ENCODE measurements at places on chromosomes 16 and 17.

- no peak for DNase-seq
These were observed 655 bp downstream of the HIRIP3 start for GRCh38 chr16:29994600-29995323.

DNA sequence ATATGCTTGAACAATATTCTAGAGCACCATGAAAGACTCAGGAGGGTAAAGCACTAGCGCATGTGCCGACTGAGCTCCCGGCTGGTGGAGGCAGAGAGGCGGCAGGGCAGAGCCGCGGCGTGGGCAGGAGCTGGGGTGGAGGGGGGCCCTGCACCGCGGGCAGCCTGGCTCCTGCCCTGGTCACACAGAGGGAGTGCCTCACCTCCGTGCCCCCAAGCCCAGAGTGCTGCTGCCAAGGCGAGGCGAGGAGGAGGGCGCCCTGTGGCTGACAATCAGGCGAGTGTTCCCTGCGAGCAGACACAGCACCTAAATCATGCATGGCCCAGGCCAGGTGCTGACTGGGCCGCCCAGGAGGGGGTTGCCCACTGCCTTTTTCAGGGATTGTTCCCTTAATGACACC is 105.8 kb upstream of the TNRC6C start:
- DNase-seq, result no peak

DNA sequence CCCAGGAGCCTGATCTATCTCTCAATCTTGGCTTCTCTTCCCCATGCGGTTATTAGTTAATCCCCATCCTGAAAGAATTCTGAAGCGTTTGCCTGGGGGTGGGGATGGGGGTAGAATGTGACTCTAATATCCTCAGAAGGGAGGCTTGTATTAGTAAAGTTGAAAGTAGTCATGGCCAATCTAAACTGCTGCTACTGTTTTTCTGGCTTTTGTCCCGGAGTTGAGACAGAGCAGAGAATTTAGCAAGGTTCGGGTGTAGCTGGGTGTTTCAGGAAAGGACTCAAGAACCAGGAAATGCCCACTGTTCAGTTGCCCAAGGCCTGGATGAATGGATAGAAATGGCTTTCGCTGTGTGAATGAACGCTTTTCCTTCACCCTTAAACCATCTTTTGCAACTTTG is 17.6 kb upstream of the ITGAM start:
- DNase-seq, result no peak

- no peak for DNase-seq
These were observed 9.1 kb downstream of the ABCC12 start for GRCh38 chr16:48146710-48147109.

DNA sequence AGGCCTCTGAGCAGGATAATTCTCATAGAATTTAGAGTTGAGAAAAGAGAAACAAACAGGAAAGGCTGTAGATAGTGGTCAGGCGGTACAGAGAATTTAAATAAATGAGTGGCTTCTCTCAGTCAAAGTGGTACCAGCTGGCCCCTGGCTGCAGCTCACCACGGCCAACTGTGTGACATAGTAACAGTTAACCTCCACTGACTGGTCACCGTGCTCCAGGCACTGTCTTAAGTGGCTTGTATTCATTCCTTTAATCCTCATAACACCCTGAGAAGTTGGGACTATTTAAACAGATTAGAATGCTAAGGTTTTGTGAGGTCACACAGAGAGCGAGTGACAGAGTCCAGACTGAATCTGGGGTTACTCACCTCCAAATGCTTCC is 108.9 kb downstream of the GNAO1 start:
- DNase-seq, result no peak

DNA sequence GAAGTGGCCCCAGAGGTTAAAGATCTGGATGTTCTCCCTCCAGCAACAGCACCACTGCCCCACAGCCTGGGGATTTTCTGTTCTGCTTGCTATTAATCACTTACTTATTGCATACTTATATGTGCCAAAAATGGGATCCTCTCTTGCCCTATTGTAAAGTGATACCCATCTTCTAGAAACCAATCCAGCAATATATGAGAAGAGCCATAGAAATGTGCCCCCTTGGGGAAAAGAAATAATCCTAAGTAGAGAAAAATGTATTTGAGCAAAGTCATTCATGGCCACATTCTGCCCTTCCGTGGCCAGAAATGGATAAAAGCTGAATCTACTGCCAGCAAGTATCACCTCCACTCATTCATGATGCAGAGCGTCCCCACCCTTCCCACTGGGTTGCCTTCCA is 20.9 kb downstream of the SOST start:
- DNase-seq, result no peak

DNA sequence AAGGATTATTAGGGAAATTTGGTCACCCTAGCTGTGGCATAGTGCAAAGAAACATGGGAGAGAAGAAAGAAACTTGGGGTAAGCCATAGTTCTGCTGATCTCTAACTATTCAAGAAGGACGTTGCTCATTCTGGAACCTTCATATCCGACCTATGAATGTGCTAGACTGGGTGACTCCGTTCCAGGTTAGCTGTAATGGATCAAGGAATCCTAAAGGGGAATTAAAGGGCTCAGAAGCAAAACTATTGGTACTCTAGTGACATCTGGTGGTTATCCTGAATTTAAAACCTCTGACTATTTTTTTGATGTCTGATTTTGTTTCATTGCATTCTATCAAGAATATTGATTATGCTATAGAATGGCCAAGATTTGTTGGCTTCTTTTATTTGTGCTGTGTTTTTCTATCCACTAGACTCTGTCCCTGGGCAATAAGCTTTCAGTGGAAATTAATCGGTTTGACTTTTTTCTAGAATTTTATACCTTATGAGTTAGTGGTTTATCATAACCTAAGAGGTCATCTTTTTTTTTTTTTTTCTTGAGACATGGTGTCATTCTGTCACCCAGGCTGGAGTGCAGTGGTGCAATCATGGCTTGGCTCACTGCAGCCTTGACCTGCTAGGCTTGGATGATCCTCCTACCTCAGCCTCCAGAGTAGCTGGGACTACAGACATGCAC is 19.5 kb downstream of the PCTP start:
- peak; percentile 43 for DNase-seq

GRCh38 chr17:6435968-6436367 is 1.0 kb upstream of the AIPL1 start:
- peak; percentile 46 for DNase-seq

DNA sequence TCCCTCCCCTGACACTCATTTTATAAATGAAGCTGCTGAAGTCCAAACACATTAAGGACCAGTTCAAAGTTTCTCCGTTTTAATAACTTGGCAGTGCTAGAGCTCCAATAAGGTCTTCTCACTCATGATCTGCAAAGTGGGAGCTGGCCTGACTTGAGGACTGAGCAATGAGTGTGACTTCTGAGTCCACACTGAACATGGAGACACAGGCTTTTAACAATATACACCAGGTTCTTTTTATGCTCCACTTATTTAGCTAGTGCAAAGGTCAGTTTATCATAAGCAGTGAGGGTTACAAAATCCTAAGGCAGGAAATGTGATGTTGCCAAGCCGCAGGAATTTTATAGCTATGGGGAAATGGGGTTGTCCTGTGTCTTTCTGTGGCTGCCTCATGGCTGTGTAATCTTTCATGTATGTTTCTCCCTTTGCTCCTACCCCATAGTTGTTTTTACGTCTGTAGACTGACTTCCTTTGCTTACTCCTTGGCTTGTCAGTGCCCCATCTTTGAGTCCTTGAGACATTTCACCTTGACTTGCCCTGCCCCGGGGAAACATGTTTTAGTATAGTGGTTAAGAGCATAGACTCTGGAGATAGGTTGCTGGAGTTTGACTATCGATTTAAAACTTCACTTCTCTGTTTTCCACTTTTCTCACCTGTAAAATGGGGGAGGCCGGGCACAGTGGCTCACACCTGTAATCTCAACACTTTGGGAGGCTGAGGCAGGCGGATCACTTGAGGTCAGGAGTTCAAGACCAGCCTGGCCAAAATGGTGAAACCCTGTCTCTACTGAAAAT is 12.2 kb upstream of the MMD start:
- DNase-seq, result no peak

GRCh38 chr17:49198211-49198610 is 12.2 kb downstream of the GNGT2 start:
- no peak for DNase-seq

DNA sequence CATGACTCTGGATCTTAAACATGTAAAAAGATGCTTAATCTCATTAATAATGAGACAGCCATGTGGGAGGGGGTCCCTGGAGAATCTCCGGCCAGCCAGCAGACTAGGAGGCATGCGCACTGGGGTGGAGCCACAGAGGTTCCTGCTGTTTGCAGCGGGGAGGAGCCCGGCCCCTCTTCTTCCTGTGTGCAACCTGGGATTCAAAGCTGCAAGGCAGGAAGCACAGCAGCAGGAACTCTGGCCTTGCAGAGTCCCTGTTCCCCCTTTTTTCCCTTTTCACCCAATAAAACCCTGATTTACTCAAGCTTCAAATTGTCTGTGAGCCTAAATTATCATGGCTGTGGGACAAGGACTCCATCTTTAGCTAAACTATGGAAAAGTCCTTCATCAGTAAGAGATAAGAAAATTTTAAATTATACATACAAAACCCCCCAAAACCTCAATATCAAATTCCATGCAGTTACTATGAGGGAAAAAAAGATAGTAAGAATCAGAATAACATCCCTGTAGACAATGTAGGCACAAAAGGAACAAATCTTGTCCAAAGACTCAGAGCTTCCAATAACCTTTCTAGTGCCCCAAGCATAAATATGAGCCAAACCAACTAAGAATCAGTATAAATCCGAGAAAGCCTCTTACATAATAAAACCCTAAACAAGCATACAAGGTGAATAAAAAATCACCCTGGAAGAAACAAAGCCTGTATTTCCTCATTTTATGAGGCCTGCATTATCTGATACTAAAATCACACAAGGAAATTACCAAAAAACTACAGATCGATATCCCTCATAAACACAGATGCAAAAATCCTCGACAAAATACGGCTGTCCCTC is 12.1 kb downstream of the CFDP1 start:
- no peak for DNase-seq

DNA sequence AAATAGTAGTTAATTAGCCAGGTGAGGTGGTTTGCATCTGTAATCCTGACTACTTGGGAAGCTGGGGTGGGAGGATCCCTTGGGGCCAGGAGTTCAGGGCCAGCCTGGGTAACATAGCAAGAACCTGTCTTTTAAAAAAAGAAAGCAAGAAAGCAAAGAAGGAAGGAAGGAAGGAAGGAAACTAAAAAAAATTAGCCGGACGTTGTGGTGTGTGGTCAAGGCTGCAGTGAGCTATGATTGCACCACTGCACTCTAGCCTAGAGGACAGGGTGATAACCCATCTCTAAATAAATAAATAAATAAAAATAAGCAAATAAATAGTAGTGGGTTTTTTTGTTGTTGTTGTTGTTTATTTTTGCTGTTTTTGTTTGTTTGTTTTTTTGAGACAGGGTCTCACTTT is 39.3 kb upstream of the MAP2K6 start:
- DNase-seq, result no peak

GRCh38 chr16:53945996-53946395 is 242.0 kb downstream of the FTO start:
- peak; percentile 8 for DNase-seq

- DNase-seq, result no peak
These were observed 210.6 kb upstream of the KCNJ16 start for GRCh38 chr17:69864462-69864861.

Data from HCT116 (cell line).